ENCODE measurements at places on chromosomes 16 and 17. TPM values are rescaled to one million over a fixed set of nuclear protein-coding genes. Genes with fewer than 3 reads are reported as not detected.

The SSTR5 gene
- total RNA-seq, result 0.22 TPM

The ZG16 gene
- total RNA-seq, result not detected

- no peak within 1 kb of the TSS for H3K27ac ChIP-seq
- peak within 1 kb of the TSS; percentile 88 for H3K4me3 ChIP-seq
- H3K27me3 ChIP-seq, result peaks cover 5% of the 10 kb centered on the region
- peaks cover 2% of the 10 kb centered on the region for H3K36me3 ChIP-seq
Measured at GRCh38 chr16:17470908-17471718, at the start of gene XYLT1. XYLT1 (minus strand) TSS chr16:17470960; CDS start chr16:17470796, 164 bp downstream.

GRCh38 chr17:50266384-50267073, 7.7 kb upstream of the TMEM92 start:
- no peaks in the 10 kb centered on the region for H3K4me1 ChIP-seq
- DNase-seq, result peak; percentile 40
- no peaks in the 10 kb centered on the region for H3K27me3 ChIP-seq
- no peak overlapping the region for H3K27ac ChIP-seq

DNA sequence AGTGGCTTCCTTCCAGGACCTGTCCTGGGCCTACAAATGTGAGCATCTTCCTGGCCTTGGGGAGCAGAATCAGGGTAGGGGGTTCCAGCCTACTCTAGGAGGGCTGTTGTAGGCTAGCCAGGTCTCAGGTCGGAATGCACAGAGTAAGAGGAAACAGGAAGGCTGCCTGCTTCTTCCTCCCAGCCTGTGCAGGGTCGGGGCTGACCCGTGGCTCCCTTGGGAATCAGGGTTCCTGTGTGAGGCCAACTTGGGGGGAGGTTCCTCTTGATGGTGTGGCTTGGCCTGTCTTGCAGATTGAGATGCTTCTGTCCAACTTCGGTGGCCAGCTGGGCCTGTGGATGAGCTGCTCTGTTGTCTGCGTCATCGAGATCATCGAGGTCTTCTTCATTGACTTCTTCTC, 32.3 kb downstream of the SCNN1G start:
- H3K27ac ChIP-seq, result no peak overlapping the region
- H3K36me3 ChIP-seq, result no peaks in the 10 kb centered on the region
- no peak for DNase-seq
- H3K4me3 ChIP-seq, result no peak overlapping the region

The KRTAP9-4 gene
- not detected for total RNA-seq

DNA sequence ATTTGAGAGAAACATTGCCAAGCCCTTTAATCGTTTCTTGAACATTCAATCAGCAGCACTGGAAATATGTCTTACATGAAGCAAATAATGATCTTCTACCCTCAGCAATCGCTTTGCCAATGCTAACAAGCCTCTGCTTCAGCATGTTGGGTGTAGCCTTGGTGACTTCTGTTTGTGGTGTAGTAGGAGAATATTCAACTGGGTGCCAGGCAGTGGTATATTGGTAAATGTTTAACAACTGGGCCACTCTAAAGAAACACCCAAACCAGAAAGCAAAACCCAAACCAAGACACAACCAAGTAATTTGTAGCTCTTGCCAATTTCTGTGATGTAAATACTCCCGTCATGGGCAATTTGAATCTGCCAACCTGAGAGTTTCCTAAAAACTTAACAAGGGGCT, 9.7 kb downstream of the CDH13 start:
- no peak overlapping the region for H3K4me3 ChIP-seq
- no peaks in the 10 kb centered on the region for H3K4me1 ChIP-seq
- DNase-seq, result no peak

DNA sequence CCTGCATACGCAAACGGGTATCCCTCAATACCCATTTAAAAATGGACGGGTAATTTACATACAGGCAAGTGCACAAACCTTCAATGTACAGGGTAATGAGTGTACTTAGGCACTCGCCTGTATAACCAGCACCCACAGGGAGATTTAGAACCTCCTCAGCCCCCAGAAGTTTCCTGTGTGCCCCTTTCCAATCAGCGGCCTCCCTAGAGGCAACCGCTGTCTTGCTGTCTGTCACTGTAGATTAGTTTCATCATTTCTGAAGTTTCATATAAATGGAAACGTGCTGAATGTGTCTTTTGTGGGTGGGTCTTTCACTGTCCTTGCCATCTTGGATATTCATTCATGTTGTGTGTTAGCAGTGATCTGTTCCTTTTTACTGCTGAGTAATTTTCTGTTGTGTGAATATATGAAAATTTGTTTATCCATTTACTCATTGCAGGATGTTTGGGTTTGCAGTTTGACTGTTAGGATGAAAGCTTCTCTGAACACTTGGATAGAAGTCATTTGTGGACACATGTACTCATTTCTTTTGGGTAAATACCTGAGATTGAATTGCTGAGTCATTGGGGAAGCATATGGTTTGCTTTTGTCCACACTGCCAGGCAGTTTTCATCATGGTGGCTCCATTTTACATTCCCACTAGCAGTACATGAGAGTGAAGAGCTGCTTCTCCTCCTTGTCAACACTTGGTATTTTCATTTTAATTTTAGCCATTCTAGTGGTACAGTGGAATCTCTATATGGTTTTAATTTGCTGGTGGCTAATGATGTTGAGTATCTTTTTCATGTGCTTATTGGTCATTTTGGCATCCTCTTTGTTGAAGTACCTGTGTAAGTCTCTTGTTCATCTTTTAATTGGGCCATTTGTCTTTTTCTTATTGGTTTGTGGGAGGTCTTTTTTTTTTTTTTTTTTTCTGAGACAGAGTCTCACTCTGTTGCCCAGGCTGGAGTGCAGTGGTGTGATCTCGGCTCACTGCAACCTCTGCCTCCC, 2.1 kb upstream of the ADCY7 start:
- no peak overlapping the region for H3K27ac ChIP-seq
- DNase-seq, result no peak

DNA sequence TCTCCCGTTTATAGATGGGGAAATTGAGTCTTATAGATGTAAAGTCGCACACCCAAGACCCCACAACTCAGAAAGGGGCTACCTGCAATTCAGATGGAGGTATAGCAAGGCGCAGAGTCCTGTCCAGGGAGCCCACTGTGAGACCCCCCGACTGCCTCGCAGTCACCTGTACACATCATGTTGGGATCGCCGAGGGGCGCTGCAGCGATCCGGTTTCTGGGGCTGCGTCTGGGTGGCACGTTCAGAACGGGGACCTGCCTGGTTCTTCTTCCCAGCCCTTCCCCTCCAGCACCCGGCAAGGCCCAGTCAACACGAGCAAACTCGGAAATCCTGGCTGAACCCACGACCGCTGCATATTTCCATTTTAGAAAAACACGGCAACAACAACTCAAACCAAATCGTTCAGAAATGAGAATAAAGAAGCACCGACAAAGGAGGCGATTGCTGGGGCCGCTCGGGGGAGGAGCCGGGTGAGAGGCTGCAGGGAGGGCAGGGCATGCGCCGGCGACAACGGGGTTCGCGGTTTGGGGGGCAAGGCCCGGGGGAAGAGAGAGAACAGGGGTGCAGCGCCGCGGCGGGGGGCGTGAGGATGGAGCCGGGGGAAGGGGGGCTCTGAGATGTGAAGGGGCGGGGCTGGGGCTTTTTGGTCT, 643 bp downstream of the HSDL1 start:
- no peak overlapping the region for H3K27ac ChIP-seq
- no peak for DNase-seq
- H3K27me3 ChIP-seq, result no peaks in the 10 kb centered on the region

DNA sequence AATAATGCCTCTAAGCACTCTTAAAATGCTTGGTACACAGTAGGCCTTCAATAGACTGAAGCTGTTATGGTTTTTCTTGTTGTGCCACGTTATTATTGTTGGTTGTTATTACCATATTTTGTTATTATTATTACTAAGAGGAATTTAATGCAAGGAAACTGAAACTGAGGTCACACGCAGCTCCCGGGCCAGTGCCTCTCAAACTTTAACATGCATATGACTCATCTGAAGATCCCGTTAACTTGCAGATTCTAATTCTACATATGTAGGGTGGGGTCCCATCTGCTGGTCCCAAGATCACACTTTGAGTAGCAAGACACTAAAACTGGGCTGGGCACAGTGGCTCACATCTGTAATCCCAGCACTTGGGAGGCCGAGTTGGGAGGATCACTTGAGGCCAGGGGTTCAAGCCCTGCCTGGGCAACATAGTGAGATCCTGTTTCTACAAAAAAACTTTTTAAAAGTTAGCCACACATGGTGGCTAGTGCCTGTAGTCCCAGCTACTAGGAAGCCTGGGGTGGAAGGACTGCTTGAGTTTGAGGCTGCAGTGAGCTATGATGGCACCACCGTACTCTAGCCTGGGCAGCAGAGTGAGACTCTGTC, 888 bp downstream of the ACSM5 start:
- no peaks in the 10 kb centered on the region for H3K27me3 ChIP-seq
- H3K27ac ChIP-seq, result no peak overlapping the region
- DNase-seq, result no peak
- no peak overlapping the region for H3K4me3 ChIP-seq
- no peaks in the 10 kb centered on the region for H3K36me3 ChIP-seq
- H3K4me1 ChIP-seq, result no peaks in the 10 kb centered on the region

The HS3ST2 gene
- 3.1 TPM for total RNA-seq

The NPTX1 gene
- 20.8 TPM for total RNA-seq

GRCh38 chr17:80485846-80486245, 9.4 kb upstream of the NPTX1 start:
- no peaks in the 10 kb centered on the region for H3K4me1 ChIP-seq
- no peaks in the 10 kb centered on the region for H3K36me3 ChIP-seq
- H3K4me3 ChIP-seq, result no peak overlapping the region
- no peak overlapping the region for H3K27ac ChIP-seq

GRCh38 chr16:3542601-3543373, 34.4 kb downstream of the NLRC3 start:
- no peaks in the 10 kb centered on the region for H3K27me3 ChIP-seq
- no peak overlapping the region for H3K4me3 ChIP-seq
- H3K27ac ChIP-seq, result no peak overlapping the region
- H3K4me1 ChIP-seq, result no peaks in the 10 kb centered on the region
- peaks cover 3% of the 10 kb centered on the region for H3K36me3 ChIP-seq
- no peak for DNase-seq

- H3K27ac ChIP-seq, result no peak overlapping the region
- H3K36me3 ChIP-seq, result no peaks in the 10 kb centered on the region
- H3K4me1 ChIP-seq, result no peaks in the 10 kb centered on the region
- no peak for DNase-seq
Measured at GRCh38 chr17:59530531-59530930, 34.9 kb upstream of the DHX40 start.
